ENCODE measurements at places on chromosomes 12 and 14.

DNA sequence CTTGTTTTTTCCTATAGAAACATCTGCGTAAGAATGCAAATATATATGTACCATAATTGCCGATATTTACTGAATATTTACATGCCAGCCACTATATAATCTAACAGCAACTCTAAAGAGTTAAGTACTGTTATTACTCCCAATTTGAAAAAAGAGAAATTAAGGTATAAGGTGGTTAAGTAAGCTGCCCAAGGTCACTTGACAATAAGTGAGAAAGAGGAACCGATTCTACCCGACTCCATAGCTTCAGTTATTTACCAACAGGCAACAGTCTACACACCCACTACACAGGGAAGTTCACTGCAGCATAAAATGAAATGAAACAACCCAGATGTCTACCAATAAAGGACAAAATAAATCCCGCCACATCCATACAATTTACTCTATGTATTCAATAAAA lies 1.1 kb downstream of the MIS18BP1 start:
- DNase-seq = peak; percentile 77

- no peak for DNase-seq
Measured at GRCh38 chr14:86990396-86990795, 1002.6 kb downstream of the GALC start.

- no peak for DNase-seq
Measured at GRCh38 chr14:91406982-91407381, 10.6 kb downstream of the CCDC88C start.

DNA sequence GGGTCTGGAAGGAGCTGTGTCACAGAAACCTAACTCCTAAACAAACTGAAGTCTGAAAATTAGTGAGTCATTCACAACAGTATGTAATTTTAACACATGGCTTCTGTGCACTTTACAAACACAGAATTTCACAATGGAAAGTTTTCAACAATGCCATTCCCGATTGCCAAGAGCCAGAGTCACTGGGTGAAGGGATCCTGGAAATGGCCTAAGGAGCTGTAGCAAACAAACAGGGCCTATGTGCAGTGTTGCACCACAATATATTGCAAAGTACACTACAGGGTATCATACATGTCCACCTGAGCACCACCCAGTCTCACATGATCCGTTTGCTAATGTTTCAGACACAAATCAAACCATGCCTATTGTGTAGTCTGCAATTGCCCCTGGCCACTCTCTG lies 184.7 kb upstream of the OTX2 start:
- DNase-seq = no peak

- no peak for DNase-seq
Measured at GRCh38 chr12:105819549-105819948, 319.2 kb downstream of the NUAK1 start.

GRCh38 chr12:80269803-80270552 lies 170.6 kb downstream of the OTOGL start:
- peak; percentile 1 for DNase-seq

DNA sequence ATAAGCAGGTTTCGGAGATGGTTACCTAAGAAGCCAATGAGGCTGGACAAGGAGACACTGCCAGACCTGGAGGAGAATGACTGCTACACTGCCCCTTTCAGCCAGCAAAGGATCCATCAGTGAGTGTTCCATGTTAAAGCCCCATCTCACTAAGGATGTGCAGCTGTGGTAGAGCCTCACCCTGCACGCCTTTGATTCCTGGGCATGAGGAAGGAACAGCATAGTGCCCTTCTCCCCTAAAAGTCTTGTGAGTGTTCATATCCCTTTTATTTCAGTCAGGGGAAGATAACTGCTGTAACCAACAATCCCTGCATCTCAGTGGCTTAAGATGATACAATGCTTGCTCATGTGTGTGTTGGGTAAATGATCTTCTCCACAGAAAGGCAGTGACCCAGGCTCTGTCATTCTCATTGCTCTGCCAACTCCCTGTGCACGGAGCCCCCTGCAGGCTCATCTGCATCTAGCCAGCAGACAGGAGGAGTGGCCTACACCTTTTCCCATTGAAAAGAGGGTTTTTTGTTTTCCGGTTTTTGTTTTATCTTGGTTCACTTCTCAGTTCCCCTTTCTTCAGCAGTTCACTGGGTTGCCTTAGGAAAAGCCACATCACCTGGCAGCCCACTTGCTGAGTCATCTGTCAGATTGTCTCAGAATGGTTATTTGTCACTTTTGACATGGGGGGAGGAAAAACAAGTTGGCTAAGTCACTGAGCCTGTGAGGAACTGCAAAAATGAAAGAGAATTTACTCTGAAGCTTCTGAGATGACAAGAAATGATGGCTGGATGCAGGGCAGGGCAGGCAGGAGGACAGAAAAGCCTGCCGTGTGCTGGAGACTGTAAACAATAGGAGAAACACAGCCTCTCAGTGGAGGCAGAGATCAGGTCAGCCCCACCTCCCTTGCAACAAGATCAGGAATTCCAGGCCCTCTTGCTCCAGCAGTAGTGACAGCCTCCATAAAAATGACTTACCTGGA lies 193.3 kb downstream of the ANO4 start:
- DNase-seq = no peak

GRCh38 chr12:100675432-100675831 lies 101.9 kb downstream of the GAS2L3 start:
- no peak for DNase-seq

GRCh38 chr12:56591961-56592360 lies 38.2 kb downstream of the BAZ2A start:
- no peak for DNase-seq

DNA sequence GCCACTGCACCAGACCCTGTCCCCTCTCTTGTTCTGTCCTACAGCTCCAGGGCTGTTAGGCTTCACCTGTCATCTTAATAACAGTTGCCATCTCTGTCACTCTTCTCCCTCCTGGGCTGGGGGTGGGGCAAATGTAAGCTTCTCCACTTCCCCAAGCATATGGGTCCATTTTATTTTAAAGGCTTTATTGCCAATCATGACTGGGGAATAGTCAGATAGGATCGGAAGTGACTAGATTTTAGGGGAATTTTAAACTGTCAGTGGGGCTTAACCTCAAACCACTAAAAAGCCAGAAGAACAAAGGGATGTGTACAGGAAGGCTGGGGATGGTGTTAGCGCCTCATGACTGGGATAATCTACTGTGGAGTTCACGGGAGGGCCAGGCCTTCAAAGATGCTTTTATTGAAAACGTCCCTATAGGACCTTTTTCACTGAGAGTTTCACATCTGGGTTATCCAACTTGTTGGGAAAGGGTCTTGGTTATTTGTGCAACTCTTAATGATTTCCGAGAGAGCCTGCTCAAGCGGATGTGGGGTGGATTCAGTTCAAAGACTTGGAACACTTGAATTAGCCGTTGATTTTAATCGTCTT lies 41.6 kb downstream of the CHST11 start:
- DNase-seq = no peak

DNA sequence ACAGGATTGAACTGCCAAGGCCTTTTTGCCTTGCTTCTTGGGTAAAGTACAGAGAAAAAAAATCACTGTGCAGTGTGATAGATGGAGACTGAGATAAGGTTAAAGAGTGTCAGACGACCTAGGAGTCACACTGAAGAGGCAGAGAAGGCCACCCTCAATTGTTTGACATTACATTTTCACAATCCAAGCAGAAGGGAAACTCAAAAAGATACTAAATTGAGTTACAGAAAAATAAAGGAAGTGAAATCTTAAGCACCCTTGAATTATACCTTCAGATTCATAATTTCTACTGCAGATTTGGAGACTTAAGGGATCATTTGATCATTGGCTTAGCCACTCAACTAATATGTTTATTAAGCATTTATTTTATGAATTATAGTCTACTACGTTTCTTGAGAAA lies 97.1 kb downstream of the MYF5 start:
- no peak for DNase-seq

- no peak for DNase-seq
Measured at GRCh38 chr14:63045612-63046320, 508 bp upstream of the KCNH5 start.

- no peak for DNase-seq
Measured at GRCh38 chr12:5587711-5588121, 155.8 kb downstream of the NTF3 start.

DNA sequence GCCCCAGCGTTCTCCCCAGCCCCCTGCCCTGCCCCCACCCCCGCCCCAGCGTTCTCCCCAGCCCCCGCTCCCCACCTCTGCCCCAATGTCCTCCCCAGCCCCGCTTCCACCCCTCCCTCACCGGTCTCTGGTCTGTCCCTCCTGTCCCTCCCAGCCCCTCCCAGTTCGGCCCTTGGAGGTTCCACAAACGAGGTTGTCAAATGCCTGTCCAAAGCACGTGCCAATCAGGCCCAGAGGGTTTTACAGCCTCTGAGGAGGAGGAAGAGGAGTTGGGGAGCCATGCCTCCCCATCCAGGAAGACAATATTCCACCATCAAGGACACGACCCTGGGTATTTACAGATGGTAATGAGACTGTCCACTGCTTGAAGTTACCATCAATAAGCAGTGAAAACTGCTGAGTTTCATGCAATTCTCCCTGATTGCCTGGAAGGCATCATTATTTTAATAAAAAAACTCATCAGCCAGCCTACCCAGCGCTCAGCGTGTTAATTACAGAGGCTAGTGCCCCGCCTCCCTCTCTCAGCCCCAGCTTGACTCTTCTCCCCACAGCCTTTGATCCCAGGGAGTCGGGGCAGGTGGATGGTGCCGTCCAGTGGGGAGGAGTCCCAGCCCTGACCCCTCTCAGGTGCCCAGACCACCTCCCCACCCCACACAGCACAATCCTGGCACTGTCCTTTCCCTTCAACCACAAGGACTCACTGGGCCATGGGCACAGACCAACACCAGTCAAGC lies 30.6 kb upstream of the C14orf180 start:
- DNase-seq = no peak

GRCh38 chr14:67853715-67854114 lies 34.1 kb downstream of the RAD51B start:
- no peak for DNase-seq

GRCh38 chr14:100532154-100532861 lies 54.9 kb downstream of the BEGAIN start:
- DNase-seq = no peak

GRCh38 chr14:81559385-81559784 lies 25.7 kb upstream of the SEL1L start:
- DNase-seq = no peak

All from naive B cell (primary cell).